Vagina (tissue), 2 donors: ENCODE measurements at places on chromosomes 16 and 17.

DNA sequence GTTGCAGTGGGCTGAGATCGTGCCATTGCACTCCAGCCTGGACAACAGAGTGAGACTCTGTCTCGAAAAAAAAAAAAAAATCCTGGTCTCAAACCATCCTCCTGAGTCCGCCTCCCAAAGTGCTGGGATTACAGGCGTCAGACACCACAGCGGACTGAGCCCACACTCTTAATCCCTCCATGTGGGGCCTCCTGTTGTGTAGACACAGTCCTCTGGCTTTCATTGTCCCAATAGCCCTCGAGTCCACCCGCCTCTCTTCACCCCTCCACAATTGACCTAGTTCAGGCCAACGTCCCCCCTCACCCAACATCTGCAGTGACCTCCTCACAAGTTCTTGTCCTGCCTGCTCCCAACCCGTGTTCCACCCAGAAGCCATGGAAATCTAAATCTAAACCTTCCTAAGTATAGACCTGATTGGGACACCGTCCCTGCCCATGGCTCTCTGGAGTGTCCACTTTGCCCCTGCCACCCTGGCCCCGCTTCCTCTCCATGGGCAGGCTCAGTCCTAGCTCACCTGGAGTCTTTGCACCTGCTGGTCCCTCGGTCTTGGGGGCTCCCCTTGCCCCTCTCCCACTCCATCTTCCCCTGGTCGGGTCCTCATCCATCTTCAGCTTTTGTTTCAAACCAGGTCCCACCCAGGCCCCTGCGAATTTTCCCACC lies 46.7 kb downstream of the HAPSTR1 start:
- DNase-seq: no peak

DNA sequence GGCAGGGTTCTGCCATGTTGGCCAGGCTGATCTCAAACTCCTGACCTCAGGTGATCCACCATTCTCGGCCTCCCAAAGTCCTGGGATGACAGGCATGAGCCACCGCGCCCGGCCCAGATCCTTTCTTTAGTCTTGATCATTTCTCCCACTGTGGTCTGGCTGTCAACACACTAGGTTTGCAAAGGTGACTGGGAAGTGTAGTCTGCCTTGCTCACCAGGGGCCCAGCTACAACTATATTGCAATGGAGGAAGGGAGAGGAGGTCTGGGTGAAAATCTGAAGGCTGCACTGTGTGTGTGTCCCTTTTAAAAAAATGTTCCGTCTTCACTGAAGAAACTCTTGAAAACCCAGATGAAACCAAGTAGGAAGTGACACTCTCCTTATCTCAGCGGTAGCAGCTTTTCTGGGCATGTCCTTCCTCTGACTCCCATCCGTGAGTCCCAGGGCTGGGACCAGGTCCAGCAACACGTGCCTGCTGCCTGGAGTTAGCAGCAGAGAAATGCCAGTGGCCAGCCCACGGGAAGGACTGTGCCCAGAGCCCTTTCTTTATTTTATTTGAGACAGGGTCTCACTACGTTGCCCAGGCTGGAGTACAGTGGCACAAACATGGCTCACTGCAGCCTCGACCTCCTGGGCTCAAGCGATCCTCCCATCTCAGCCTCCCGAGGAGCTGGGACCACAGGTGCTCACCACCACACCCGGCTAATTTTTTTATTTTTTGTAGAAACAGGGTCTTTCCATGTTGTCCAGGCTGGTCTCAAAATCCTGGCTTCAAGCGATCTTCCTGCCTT lies 17.8 kb upstream of the KIF19 start:
- no peak for DNase-seq

GRCh38 chr16:82833378-82833993 lies 206.7 kb downstream of the CDH13 start:
- no peak for DNase-seq

- DNase-seq: no peak
These were observed 88.5 kb downstream of the ZNF18 start for GRCh38 chr17:11908711-11909146.

DNA sequence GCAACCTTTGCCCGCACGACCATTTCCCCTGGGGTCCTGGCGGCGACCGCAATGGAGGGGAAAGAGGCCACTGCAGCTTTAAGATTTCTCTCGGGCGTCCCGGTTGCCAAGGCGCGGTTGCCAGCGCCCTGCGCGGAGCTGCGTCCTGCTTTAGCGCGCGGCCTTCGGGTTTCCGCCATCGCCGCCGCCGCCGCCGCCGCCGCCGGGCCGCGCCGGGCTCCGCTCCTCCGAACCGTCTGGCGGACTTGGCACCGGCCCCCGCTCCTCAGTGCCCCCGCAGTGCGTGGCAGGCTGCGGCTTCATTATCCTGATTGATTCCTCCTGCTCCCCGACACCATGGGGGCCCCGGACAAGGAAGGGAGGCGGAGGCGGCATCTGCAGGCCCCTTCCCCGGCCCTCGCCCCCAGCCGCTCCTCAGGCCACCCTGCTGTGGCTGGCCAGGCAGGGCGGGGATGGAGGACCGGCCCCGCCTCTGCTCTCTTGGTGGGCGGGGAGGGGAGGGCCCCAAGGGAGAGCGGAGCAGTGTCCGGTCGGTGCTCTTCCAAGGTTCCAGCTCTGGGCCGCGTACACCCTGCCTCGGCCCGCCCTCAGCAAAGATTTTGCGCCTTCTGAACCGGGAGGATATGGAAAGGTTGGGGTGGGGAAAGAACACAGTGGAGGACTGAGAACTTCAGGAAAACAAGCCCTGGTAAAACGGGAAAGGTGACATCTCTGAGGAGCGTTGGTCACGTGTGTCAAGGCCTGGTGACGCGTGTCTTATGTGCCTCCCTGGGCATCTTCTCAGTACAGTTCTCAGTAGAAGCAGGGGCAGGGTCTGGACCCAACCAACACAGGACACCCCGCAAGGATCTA lies 34.0 kb downstream of the NEUROD2 start:
- DNase-seq: no peak

DNA sequence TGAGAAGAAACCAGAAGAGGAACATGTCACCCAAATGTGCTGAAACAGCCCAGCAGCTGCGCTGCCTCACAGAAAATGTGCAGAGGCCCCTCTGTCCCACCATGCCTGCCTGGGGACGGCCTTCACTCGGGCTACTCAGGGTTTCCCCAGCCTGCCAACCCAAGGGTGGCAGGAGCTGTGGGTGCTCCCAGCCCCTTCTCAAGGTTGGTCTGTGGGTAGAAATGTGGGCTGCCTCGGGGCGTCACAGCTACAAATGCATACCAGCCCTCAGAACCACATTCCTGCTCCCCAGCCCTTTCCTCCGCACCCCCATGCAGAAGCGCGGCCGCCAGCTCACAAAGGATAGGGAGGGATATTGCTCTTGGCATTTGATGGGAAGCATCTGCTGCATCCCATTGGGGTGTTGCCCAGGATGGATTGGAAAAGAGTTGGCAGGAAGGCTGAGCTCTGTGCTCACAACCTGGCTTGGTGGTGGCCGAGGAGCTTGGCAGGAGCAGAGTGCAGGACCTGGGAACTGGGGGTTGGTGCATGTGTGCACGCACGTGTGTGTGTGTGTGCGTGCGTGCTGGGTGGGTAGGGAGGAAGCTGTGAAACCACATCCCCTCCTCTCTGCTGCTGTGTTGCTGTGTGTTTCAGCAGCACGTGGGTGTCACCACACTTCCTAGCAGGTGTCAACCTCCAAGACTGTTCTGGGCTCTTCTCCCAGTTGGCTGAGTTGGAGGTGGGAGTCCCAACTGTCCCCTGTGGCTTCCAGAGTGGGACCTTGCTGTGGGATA lies 304.4 kb downstream of the SEC14L1 start:
- no peak for DNase-seq

DNA sequence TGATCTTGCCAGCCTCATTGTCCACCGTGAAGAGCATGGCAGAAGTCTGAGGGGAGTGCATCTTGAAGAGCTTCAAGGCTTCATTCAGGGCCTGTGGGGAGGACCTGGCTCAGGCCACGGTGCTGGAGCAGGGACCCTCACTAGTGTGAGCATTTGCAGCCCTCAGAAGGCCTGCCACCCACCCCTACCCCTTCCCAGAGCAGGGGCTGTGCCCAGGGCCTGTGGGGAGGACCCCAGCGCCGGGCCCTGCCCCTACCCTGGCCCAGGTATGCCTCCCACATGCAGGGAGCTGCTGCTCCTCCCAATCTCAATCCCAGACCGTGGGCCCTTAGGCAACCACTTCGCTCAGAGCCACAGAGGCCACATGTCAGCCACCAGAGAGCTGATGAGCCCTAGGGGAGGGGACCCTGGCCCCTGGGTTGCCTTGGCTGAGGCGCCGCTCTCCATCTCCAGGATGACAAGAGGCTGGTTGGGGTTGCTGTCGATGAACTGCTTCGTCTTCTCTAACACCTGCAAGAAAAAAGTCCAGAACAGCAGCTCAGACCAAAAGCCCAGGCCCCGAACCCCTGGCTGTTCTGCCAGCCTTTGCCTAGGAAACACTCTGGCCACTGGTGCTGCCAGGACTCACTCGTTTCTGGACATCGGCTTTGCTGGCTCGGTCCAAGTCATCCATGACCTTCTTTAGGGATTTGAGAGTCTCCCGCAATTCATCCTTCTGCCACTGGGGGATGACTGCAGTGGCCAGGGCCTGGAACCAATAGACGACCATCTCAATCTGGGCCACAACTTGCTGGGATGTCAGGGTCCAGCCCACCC lies 1.8 kb upstream of the EXOSC6 start:
- DNase-seq: no peak

- no peak for DNase-seq
These were observed 34.9 kb upstream of the NLRP1 start for GRCh38 chr17:5619088-5619740.

GRCh38 chr16:72236866-72237265 lies 64.9 kb upstream of the PMFBP1 start:
- no peak for DNase-seq

- DNase-seq: no peak
These were observed 175.9 kb downstream of the XYLT1 start for GRCh38 chr16:17294856-17295255.

GRCh38 chr17:63697341-63698286 lies 2.3 kb downstream of the LIMD2 start:
- DNase-seq: no peak

- no peak for DNase-seq
These were observed 523 bp downstream of the KCTD2 start for GRCh38 chr17:75047398-75048098.

- DNase-seq: no peak
These were observed 37.3 kb downstream of the PIEZO1 start for GRCh38 chr16:88747588-88748301.

- DNase-seq: no peak
These were observed 524 bp downstream of the STRADA start for GRCh38 chr17:63741143-63741407.

GRCh38 chr17:30717291-30718098 lies 107.0 kb downstream of the CRLF3 start:
- DNase-seq: no peak

GRCh38 chr16:17359788-17360390 lies 110.9 kb downstream of the XYLT1 start:
- DNase-seq: no peak

GRCh38 chr16:22924492-22924891 lies 110.5 kb downstream of the HS3ST2 start:
- no peak for DNase-seq

DNA sequence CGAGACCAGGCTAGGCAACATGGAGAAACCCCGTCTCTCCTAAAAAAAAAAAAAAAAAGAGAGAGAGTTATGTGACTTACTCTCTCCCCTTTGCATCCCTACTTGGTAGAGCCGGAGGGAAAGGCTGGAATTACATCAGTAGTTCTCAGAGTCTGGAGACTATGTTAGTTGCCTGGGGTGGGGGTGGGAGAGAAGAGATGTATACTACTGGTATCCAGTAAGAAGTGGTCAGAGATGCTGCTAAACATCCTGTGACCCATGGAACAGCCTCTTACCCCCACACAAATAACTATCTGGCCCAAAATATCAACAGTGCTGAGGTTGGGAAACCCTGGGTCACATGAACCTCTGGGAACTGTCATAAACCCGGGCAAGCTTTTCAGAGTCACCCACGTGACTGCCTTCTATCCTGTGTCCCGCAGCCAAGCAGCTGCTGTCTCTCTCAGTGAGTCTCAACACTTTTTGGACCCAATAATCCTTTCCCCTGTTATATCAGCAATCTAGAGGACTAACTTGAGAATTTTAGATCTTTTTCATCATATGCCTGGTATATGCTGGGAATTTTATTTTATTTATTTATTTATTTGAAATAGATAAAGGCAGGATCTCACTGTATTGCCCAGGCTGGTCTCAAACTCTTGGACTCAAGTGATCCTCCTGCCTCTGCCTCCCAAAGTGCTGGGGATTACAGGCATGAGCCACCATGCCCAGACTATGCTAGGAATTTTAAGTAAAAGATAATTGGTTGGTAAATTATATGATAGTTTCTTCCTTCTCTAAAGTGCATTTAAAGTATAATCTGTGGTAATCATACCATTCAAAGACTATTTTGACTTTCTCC lies 8.7 kb downstream of the EIF1 start:
- no peak for DNase-seq

DNA sequence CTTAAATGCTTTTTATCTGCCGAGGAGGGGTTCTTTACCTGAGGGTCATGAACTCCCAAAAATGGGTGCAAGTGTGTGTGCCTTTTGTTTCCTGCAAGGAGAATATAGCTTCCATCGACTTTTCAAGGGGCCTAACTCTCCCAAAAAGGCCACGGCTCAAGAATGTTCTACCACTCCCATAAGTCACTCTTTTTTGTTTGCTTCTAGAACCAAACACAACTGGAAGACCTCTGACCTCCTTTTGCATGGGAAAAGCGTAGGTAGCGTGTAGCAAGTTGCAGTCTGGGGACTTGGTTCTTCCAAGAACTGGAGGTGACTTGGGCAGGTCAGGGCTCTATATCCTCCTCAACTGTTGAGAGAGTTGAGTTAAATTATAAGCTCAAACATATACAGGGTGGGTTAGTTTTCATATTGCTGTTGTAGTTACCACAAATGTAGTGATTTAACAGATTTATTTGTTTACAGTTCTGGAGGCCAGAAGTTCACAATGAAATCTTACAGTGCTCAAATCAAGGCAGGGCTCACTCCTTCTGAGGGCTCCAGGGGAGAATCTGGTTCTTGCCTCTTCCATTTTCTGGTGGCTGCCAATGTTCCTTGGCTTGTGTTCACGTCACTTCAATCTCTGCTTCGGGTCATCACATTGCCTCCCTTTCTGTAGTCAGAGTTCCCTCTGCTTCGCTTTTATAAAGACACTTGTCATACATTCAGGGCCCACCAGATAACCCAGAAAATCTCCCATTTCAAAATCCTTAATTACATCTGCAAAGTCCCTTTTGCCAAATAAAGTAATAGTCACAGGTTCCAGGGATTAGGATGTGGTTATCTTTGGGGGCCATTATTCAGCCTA lies 1.4 kb downstream of the TMEM97 start:
- no peak for DNase-seq

DNA sequence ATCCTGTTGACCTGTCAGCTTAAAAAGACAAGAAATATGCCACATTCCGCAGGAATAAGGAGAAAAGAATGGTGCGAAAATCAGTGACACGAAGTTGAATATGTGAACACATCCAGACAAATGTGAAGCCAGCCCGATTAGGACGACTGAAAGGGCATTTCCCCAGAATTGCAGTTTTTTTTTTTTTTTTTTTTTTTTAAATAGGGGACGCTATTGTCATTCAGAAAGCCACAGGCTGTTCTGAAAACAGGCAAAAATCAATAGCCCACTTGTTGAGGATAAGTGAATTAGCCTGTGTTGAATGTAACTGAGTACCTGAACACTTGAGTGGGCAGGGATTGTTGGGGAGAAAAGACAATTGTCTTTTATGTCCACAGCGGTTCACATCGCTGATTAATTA lies 507.1 kb downstream of the WWOX start:
- no peak for DNase-seq
